ENCODE measurements at places on chromosomes 3 and 15.

DNA sequence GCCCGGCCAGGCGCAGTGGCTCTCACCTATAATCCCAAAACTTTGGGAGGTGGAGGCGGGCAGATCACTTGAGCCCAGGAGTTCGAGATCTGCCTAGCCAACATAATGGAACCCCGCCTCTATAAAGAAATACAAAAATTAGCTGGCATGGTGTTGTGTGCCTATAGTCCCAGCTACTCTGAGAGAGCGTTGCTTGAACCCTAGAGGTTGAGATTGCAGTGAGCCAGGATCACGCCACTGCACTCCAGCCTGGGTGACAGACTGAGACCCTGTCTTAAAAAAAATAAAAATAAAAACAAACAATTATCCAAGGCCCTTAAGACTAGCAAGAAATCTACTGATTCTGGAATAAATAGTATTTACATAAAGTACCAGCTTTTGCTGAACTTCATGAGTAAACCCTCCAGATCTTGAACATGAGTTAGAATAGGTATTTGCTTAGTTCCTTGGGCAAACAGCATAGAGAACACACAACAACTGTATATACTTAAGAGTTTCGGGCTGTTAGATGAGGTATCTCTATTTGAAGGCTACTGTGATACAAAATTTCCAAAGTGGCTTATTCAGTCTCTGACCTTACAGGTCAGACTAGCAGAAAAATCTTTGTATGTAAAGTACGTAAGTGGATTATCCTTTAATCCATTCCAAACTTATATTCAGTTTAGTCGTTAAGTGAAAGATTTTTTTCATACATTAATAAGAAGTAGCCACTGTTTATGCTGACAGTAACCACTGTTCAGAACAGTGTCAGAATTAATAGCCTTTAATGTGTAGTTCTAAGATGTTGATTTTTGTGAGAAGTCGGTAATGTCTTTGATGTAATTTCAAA lies 171.1 kb upstream of the CGNL1 start:
- DNase-seq = no peak

DNA sequence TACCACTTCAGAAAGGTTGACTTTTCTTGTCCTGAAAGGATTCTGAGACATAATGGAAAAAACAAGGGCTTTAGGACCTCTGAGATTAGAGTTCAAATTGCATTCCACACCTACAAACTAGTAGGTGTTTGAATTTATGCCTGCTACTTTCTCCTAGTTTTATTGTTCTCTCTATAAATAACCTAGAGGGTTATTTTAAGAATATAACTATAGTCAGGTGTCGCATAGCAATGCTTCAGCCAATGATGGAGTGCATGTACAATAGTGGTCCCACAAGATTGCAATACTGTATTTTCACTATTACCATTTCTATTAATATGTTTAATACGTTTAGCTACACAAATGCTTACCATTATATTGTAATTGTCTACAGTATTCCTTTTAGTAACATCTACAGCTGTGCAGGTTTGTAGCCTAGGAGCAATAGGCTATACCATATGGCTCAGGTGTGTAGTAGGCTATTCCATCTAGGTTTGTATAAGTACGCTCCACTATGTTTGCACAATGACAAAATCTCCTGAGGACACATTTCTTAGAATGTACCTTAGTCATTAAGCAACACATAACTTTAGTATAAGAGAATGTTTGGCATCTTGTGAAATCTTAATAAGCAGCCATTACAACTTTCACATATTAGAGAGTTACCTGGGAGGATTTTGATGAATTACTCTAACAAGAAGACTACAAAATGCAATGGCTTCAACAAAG lies 1352.5 kb downstream of the ZPLD1 start:
- DNase-seq = no peak

GRCh38 chr3:132659000-132659364 lies 627 bp downstream of the ACAD11 start:
- no peak for DNase-seq

GRCh38 chr15:64503197-64503596 lies 42.8 kb downstream of the ZNF609 start:
- DNase-seq = no peak

DNA sequence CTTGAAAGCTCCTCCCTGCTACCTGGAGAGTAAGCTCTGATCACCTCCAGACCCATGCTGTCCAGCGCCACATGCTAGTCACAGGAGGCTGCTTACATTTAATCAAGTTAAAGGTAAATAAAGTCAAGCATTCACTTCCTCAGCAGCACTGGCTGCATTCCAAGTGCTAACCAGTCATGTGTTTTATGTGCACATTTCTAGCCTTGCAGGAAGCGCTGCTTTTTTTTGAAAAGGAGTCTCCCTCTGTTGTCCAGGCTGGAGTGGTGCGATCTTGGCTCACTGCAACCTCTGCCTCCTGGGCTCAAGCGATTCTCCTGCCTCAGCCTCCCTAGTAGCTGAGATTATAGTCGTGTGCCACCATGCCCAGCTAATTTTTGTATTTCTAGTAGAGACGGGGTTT lies 279.2 kb downstream of the GABRG3 start:
- DNase-seq = no peak

DNA sequence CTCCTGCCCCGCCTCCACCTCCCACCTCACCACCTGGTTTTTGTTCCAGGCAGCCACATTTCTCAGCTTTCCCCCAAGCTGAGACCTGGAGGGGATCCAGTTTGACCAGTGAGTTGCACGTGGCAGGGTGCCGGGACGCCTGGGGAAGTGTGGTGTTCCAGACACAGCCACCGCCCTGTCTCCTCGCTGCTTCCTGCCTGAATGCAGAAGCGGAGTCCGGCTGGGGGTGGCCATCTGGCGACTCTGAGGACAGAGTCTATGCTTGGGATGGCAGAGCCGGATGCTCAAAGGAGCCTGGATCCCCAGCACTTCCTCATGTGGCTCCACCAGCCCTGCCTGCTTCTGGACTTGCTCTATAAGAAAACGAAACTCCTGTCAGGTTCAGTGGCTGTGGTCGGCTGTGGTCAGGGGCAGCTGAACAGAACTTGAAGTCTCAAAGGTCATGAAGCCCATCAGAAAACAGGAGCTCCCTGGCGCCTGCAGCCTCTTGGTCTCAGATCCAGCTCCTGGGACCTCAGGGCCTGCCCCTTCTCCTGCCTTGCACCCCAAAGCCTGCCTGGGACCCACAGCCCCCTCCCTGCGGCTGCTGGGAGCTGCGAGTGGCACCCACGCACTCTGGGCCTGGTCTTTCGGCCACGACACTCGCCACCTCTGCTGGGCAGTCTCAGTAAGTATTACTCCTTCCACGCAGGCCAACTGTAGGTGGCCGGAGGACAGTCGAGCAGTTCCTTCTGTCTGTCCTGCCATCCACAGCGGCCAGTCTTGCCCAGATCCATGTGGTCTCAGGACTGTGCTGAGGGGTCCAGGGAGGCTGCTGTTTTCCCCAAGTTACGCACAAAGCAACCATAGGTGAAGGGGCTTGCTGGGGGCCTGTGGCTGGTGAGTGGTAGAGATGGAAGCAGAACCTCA lies 112.8 kb upstream of the MEF2A start:
- no peak for DNase-seq

DNA sequence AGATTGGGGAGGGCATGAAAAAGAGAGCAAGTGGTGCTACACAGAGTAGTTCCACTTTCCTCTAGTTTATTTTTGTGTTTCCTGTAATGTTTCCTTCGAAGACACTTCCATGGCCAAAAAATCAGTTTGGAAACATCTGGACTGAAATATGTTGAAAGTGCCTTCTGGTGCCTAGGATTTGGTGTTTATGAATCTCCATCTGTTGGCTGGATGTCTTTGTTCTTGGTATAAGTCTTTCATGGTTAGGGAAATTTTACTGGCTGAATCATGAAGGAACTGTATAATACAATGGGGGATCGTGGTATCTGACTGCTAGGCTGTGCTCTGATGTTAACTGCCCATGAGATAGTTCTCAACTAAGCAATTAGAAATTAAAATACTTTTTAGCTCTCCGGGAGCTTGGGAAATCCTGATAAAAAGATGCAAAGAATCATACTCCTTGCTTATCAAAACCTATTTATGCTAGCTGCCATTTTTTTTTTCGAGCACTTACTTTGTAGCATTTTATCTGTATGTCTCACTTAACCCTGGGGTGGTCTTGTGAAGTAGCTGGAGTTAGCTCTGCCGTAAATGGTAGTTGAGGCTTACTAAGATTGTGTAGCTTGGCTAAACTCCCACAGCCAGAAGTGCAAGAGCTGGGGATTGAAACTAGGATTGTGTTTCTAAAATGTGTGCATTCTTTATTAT lies 21.9 kb downstream of the AKAP13 start:
- no peak for DNase-seq

GRCh38 chr15:79953951-79954444 lies 17.0 kb downstream of the BCL2A1 start:
- DNase-seq = no peak

DNA sequence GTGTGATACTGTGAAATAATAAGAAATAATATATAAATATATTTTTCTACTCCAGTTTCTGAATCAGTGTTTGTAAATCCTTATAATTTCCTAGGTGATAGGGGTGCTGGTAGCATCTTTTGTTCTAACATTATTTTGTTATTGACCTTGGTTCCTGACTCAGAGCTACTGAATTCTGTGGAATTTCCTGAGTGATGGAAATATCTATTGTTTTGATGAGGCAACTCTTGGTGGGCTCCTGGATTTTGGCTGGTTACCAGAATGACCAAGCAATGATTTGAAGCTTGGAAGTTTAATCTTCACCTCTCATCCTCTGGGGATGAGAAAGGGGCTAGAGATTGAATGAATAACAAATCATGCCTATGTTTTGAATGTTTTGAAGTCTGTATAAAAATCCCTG lies 377.3 kb downstream of the LPP start:
- no peak for DNase-seq

GRCh38 chr3:53618936-53619335 lies 124.5 kb downstream of the CACNA1D start:
- DNase-seq = no peak

DNA sequence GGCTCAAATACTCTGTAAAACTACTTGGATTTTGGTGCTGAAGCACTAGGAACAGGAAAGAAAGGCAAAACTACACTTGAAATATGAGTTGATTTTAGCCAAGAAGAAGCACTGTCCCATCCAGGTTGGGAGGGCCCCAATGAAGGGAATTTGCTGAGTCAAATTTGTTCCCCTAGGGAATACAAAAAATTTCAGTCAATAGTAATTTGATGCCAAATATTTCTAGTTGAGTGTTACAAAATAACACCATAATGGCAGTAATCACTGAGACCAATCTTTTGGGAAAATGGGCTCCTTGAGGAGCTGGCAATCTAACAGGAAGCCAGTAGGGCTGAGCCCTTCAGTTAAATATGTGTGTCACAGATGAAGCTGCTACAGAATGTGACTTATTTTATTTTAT lies 896.9 kb downstream of the DIPK2A start:
- DNase-seq = no peak

DNA sequence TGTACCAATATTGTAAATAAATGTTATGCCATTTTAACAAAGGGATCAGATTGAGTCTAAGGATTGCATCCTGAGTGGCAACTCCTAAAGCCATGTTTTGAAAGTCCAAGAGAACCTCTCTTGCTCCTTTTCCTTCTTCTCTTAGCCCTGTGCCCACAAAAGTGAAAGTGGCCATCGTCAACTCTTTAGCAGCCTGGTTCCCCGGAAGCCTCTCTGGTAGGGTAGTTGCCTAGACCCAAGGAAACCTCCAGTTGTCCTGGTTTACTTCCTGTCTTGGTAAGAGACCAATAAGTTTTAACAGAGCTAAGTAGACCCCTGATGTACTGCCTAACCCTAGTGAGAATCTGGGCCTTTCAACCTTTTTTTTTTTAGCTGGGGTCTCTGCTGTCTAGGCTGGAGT lies 10.2 kb upstream of the ITPKA start:
- DNase-seq = no peak

DNA sequence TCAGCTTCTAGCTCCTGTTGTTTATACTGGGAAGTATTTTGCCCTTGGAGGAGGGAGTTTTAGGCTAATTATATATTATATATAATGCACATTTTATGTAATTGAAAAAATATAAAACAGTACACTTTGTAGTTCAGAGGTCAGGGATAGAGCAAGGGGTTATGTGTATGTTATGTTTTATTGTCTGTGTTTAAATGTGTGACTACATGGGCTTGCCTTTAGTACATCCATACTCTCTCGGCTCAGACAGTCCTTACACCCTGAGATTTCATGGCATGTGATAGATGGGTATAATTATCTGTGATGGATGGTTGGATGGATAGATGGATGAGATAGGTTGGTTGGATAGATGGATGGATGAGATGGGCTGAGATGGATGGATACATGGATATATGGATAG lies 17.4 kb upstream of the ST3GAL6 start:
- no peak for DNase-seq

DNA sequence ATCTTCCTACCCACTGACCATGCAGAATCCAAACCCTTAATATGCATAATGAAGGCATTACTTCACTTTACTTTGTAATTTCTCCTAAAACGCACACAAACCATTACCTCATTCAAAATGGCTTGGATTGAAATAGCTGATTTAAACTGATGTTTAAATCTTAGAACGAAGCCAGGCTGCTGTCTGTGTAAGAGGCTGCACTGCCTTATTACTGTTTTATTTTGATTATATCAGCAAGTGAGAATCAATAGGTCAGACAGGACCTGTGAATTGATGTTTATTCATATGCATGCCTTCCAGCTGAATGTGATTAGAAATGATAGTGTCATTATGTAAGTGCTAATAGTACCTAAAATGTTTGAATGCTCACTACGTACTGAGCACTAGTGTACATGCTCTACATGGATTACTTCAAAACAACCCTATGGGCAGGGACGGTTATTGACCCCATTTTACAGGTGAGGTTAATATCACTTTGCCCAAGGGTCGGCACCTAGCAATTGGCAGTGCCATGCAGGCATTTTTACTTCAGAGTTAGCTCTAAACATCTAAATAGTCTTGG lies 314.2 kb upstream of the CBLB start:
- no peak for DNase-seq

- DNase-seq = peak; percentile 27
Observed at GRCh38 chr15:23642413-23643044, 5.1 kb downstream of the MAGEL2 start.

DNA sequence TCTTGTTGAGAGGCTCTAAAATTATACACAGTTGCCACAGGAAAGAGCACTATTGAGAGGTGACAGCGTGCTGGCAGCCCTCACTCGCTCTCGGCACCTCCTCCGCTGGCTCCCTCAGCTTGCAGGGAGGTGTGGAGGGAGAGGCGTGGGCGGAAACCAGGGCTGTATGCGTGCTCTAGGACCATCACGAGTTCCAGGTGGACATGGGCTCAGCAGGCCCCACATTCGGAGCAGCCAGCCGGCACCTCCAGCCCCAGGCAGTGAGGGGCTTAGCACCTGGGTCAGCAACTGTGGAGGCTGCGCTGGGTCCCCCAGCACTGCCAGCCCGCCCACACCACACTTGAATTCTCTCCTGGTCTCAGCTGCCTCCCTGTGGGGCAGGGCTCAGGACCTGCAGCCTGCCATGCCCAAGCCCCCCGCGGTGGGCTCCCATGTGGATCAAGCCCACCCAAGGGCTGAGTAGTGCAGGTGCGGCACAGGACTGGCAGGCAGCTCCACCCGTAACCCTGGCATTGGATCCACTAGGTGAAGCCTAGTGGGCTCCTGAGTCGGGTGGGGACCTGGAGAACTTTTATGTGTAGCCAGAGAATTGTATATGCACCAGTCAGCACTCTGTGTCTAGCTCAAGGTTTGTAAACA lies 460.6 kb upstream of the ALCAM start:
- DNase-seq = no peak

GRCh38 chr3:160643994-160644393 lies 33.0 kb upstream of the ARL14 start:
- DNase-seq = no peak

All from stimulated activated CD4-positive, alpha-beta T cell treated with anti-CD3 and anti-CD28 coated beads, Interleukin-1b, Interleukin-23, amount 100 ng/mL, for 48 hours (primary cell).